Esophagus muscularis mucosa (tissue), 4 donors: ENCODE measurements at places on chromosomes 1 and 21. TPM values are rescaled to one million over a fixed set of nuclear protein-coding genes. Genes with fewer than 3 reads are reported as not detected.
A peak's percentile ranks its signal among the peaks of the same experiment; 100 is the strongest.

The HLX gene
- total RNA-seq, result 16.0 TPM

The PTGFR gene
- 2.1 TPM for total RNA-seq

DNA sequence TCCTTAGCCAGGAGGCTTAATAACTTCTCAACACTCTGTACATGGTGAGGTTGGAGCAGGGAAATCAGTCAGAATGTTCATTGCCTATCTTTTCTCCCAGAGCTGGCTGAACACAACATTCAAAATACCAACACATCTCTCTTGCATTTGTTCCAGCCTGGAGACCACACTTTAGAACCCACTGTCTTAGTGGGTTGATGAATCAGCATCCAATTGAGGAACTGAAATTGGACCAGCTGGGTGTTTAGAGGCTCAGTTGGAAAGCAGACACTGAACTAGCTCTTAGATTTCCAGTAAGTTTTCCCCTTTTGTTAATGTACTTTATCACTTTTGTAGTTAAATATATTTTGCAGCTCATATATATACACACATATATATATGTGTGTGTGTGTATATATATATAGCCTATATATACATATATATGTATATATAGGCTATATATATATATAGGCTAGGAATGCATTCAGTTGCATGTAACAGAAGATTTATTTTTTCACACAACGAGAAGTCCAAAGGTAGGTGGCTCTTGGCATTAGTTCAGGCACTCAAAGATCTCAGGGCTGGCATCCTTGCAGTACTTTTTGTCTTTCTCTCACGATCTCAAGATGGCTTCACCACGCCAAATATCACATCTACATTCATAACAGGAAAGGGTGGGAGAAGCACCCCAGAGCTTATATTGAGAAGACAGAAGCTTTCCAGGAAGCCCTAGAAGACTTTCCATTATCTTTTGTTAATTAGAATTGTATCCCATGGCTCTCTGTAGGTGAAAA, 35.0 kb upstream of the HUNK start:
- no peak for DNase-seq

The MTR gene
- 29.7 TPM for total RNA-seq

DNA sequence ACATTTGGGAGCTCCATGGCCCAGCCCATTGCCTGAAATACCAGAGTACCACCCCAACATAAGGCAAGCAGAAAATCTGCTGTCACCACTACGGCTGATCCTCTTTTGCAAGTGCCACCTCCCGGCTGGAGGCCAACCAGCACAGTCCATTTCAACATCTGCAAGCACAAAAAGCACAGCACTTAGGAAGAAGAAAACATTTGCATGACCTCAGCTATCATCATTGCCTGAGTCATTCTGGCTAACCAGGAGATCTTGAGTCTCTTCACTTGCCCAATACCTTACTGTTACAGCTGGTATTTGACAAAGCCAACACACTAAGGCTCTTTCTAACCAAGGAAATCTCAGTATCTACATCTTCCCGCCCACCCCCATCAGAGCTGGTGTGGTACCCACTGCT, 55.9 kb downstream of the NEK7 start:
- no peak for DNase-seq

DNA sequence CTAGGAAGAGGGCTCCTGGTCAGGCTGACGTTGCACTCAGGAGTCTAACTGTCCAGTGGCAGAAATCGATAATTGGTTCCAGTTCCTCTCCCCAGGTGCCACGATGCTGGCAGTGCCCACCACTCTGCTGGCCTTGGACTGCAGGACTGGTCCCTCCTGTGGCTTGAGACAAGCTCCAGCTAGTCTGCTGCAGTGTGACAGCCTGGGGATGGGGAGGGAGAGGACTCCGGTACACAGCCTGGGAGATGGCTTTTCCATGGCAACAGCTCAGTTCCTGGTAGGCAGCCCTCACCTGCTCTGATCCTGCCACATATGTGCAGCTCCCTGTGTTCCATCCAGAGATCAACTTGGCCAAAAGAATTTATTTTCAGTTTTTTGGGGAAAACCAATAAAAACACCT, 239.3 kb downstream of the KCNJ6 start:
- DNase-seq, result no peak

DNA sequence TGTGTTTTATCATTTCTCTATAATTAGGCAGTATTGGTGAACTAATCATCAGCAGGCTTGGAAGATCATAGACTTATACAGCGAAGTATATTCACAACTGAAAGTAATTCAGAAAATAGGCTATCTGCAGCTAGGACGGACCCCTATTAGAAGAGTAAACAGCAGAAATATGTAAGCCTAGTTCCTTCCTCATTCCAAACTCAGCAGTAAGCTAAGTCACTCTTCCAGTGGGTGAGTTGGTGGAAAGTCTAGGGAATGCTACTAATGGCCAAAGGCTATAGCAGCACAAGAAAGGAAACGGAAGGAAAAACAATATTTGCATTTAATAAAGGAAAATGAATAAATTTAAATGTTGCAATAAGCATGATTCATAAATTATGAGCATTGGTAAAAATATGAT, 918.1 kb upstream of the TMPRSS15 start:
- no peak for DNase-seq

DNA sequence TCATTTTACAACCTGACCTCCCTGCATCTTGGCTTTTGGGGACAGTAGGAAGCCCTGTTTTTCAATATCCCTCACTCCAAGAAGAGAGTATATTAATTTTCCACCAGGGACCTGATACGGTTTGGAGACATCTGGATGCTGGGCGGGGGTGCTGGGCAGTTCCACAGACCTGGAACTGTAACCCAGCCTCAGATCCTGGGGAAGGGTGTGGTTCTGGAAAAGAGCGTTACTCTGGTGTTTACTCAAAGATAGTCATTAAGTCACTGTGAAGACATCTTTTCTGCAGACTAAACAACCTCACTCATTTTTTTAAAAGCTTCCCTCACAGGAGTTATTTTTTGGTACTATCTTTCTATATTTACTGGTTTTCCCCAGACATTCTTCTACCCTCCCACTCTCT, 189.8 kb downstream of the CLIC6 start:
- DNase-seq, result no peak

The FCRLB gene
- total RNA-seq, result 1.3 TPM

The MYBPH gene
- not detected for total RNA-seq

The CELA3A gene
- not detected for total RNA-seq

The KRTAP19-2 gene
- not detected for total RNA-seq

DNA sequence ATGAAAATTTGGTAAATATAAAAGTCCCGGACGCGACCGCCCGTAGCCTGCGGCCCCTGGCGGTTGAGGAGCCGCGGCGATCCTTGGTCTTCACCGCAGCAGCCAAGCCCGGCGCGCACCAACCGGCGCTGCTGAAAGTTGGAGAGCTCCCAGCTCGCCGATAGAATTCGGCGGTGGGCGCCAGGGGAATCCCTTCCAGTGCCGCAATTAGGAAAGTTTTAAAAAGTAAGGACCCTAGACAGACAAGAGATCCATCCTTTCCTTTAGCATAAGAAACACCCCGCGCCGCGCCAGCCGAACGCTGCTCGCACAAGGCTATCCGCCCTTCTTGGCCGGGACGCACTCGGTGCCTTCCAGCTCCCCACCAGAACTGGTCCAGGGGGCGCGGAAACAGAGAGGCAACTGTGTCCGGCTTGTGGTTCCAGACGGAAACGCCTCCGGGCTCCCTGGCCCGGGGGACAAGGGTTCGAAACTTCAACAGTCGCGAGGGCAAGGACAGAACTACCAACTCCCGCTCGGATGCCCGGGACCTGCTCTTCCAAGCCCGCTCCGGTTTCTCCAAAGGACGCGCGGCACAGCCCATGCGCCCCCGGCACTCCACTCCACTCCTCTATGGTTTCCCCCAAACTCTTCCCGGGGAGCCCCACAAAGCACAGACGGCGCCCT, 1.7 kb downstream of the FAM78B start:
- peak; percentile 93 for DNase-seq

The KPRP gene
- total RNA-seq, result not detected

The OR2L2 gene
- not detected for total RNA-seq

The RGS8 gene
- not detected for total RNA-seq

The PTGS2 gene
- total RNA-seq, result 5.8 TPM

The SON gene
- 256 TPM for total RNA-seq

The OR2L5 gene
- not detected for total RNA-seq
